Activated naive CD8-positive, alpha-beta T cell treated with anti-CD3 and anti-CD28 coated beads, Interleukin-2, amount 10 ng/mL, durations not matched to agents 7 days and 5 days (primary cell): ENCODE measurements at places on chromosomes 5 and 9. TPM values are rescaled to one million over a fixed set of nuclear protein-coding genes. Genes with fewer than 3 reads are reported as not detected.

DNA sequence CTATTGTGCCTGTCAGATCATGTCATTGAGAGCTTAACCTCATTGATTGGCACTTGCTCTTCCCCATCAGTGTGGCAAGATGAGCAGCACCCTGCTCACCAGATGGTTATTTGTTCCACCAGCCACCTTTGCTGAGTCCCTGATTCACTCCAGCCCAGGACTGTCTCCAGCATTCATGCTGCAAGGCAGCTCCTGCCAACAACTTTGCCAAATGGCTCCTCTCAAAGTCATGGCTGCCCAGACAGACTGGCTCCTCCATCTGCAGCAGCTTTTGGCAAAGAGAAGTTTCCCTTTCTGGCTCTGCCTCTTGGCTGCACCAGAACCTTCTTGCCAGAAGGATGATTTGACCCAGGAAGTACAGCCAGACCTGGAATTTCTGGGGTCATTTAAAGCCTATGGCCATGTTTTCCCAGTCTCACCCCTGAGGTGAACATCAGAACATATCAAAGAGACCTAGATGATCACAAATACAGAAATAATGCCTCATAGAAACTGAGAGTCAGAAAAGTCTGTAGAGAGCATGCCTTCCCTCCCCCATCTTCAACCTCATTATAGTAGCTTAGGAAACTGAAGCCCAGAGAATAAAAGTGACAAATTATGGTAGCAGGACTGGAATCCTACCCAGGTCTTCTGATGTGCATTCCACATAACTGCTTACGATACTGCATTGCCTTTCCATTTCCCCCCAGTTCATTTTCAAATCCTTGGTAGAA lies 10.4 kb downstream of the PPP2R2B start:
- no peak for DNase-seq
- no peak overlapping the region for H3K4me3 ChIP-seq
- no peaks in the 10 kb centered on the region for H3K4me1 ChIP-seq
- H3K27ac ChIP-seq = no peak overlapping the region
- H3K27me3 ChIP-seq = peaks cover 3% of the 10 kb centered on the region

GRCh38 chr5:54930736-54931135 lies 54.7 kb downstream of the ESM1 start:
- no peak for DNase-seq
- H3K4me1 ChIP-seq = peaks cover 11% of the 10 kb centered on the region
- peaks cover 8% of the 10 kb centered on the region for H3K36me3 ChIP-seq
- H3K4me3 ChIP-seq = no peak overlapping the region
- H3K27ac ChIP-seq = no peak overlapping the region

DNA sequence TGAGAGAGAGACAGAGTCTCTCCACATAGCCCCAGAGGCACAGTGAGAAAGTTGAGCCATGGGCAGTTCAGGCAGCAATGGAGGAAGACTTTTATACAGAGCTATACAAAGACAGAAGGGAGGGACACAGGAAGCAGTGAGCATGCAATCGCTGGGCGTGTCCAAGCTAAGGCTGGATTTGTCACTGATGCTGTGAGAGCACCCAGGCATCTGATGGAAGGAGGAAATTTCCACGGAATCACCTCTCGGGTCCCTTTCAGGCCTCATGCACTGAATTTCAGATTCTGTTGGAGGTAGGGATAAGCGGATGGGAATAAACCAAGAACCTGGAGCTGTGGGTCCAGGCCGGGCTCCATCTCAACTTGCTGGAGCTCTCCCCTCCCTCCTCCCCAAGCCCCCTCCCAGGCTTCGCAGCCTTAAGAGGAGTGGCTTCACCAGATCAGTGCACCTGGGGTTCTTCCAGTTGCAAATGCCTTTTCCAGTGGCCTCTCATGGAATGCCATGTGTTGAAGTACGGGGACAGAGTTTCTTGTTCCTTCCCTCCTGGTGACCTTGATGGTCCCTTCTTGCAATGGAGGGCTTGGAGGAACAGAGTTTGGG lies 114.8 kb upstream of the ALDH1B1 start:
- no peak overlapping the region for H3K27ac ChIP-seq
- H3K4me1 ChIP-seq = peaks cover 18% of the 10 kb centered on the region
- H3K27me3 ChIP-seq = peaks cover 5% of the 10 kb centered on the region
- no peak for DNase-seq
- H3K4me3 ChIP-seq = no peak overlapping the region
- no peaks in the 10 kb centered on the region for H3K36me3 ChIP-seq

DNA sequence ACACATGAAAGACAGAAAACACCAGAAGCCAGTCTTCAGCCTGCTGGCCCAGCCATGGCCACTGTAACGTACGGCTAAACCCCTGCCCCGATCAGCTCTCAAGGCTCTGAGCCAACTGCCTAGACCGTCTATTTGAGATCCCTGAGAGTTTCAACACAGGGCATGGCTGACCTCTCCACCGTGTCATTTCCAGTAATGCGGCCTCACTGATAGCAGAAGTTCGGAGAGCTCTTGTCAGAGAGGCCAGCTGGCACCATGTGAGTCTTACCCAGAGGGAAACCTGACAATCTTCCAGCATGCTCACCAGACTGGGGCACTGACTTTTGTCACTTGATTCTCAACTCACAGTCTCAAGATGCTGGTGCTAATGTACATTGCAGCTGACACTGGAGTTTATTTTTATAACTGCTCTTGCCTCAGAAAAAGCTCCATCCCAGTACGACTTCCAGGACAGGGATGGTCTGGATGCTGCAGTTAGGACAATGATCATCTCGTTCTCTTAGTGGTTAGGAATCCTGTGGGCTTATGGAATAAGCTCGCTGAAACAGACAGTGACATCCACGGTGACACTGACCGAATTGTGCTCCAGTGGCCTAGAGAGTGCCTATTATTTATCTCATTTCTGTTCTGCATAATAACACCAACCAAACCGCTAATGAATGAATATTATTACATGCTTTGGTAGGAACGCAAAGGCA lies 372.7 kb downstream of the ICE1 start:
- H3K4me3 ChIP-seq = no peak overlapping the region
- DNase-seq = no peak
- H3K27me3 ChIP-seq = no peaks in the 10 kb centered on the region
- no peak overlapping the region for H3K27ac ChIP-seq
- no peaks in the 10 kb centered on the region for H3K36me3 ChIP-seq
- H3K4me1 ChIP-seq = peaks cover 5% of the 10 kb centered on the region

DNA sequence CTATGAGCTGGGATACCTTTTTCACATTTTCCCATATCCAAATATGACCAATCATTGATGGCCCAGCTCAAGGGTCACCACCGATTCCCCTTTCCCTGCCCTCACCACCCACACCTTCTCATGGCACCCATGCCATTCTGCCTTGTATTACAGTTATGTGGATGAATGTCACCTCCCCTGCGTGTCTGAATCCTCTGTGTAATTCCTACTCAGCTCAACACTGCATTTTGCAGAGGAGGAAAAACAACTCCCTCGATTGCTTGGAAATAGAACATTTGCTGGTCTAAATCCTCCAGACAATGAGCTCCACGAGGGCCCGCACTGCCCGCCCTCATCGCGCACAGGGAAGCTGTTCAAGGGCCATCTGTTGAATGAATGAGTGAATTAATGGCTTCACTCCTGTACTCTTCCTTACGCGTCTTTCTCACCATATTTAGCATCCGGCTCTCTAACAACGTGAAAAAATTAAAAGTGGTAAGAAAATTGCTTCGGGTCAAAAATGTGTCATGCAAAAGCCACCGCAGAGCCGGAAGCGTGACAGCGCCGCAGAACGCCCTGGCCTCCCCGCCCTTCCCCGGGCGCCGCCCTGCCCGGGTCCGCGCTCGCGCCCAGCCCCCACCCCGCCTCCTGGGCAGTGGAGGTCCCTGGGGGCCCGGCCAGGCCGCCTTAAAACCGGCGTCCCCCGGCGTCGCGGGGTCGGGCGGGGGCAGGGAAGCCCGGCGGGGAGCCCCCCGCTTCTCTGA lies 704 bp downstream of the SUSD1 start:
- peaks cover 56% of the 10 kb centered on the region for H3K4me1 ChIP-seq
- H3K27me3 ChIP-seq = peaks cover 17% of the 10 kb centered on the region
- H3K27ac ChIP-seq = peak overlapping the region; percentile 88
- peaks cover 31% of the 10 kb centered on the region for H3K36me3 ChIP-seq
- peak; percentile 86 for DNase-seq

- no peak overlapping the region for H3K4me3 ChIP-seq
- no peaks in the 10 kb centered on the region for H3K36me3 ChIP-seq
These were observed 136.6 kb upstream of the COL5A1 start for GRCh38 chr9:134505032-134505431.

- DNase-seq = no peak
- peaks cover 3% of the 10 kb centered on the region for H3K27me3 ChIP-seq
- H3K4me3 ChIP-seq = no peak overlapping the region
- H3K4me1 ChIP-seq = no peaks in the 10 kb centered on the region
These were observed 147.8 kb upstream of the CCNH start for GRCh38 chr5:87560528-87560927.

GRCh38 chr5:1702318-1702717 lies 97.3 kb downstream of the MRPL36 start:
- no peaks in the 10 kb centered on the region for H3K4me1 ChIP-seq
- H3K36me3 ChIP-seq = no peaks in the 10 kb centered on the region
- no peak overlapping the region for H3K27ac ChIP-seq
- peaks cover 9% of the 10 kb centered on the region for H3K27me3 ChIP-seq
- no peak overlapping the region for H3K4me3 ChIP-seq

DNA sequence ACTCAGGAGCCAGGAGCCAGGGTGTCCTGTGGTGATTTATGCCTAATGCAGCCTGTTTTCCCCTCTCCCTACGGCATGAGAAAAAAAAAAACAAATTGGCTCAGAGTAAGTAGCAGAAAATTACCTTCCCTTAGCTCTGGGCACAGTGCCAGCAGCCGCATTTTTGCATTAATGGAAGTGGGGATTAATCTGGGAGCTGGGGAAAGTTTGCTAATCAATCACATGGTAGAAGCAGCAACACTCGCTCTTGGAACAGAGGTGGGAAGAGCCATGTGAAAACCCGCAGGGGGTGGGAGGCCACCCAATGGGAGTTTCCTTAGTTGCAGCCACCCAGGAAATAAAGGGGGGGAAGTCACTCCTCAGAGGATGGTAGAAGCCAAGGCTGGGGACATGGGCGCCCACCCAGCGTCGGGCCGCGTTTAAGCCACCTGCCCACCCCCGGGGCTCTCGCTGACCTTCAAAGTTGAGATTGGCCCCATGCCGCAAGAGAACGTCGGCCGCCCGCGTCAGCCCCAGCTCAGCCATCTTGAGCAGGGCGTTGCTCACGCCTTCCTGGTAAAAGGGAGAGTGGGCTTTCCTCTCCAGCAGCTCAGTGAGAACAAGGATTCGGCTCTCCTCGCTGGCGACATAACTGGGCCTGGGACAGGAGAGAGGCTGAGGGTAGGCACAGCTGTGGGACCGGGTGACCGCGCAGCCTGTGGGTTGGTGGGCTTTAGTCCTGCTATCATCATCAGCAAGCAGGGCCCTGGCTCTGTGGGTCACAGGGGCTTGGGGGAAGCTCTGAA lies 1.7 kb downstream of the ASB6 start:
- H3K4me3 ChIP-seq = peak overlapping the region; percentile 87
- H3K27ac ChIP-seq = peak overlapping the region; percentile 30
- H3K27me3 ChIP-seq = no peaks in the 10 kb centered on the region
- DNase-seq = no peak

DNA sequence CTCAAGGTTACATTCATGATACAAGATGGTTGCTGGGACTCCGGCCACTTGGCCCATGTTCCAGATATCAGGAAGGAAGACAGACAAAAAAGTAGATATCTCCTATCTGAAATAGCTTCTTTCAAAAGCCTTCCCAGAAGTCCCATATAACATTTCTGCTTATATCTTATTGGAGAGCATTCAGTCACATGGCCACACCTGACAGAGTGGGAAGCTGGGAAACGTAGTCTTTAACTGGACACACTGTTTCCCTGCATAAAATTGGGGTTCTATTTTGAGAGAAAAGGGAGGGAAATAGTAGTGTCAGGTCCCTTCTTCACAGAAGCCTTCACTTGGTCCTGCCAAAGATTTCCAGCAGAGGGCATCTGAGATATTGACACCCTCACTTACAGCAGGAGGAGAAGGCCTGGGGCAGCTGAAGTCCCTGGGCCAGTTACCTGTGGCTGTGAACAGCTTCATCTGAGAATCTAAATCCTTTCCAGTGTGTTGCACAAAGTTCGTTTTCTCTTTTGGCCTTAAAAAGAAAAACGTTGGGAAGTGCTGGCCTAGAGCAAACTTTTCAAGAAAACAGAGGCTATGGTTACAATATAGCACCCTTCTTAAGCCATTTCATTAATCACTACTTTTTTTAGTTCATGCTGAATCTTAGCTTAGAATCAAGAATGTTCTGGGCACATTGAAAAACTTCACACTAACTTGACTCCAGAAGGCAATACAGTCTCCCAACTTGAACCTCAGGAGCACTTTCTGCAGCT lies 33.5 kb downstream of the SPEF2 start:
- peak; percentile 34 for DNase-seq
- H3K4me1 ChIP-seq = peaks cover 2% of the 10 kb centered on the region
- H3K4me3 ChIP-seq = no peak overlapping the region
- peaks cover 1% of the 10 kb centered on the region for H3K36me3 ChIP-seq

DNA sequence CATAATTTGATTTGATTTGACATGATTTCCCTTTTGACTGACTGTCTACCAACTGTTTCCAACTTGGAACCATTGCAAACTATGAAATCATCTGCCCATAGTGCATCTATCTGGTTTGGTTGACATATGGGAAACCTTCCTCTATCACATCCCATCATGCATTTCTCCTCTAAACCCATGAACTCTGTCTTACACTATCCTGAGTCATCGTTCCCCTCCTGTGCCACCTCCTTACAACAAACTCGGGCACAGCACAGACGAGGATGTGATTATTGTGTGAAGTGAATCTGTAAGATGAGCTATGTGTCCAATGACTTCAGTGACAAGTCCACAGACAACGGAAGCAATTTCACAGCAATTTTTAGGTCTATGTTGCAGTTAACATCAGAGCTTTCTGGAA lies 126.1 kb downstream of the NPR3 start:
- H3K36me3 ChIP-seq = no peaks in the 10 kb centered on the region
- DNase-seq = no peak
- H3K4me3 ChIP-seq = no peak overlapping the region
- peaks cover 9% of the 10 kb centered on the region for H3K4me1 ChIP-seq
- H3K27ac ChIP-seq = no peak overlapping the region
- no peaks in the 10 kb centered on the region for H3K27me3 ChIP-seq

- H3K4me3 ChIP-seq = no peak overlapping the region
- no peak overlapping the region for H3K27ac ChIP-seq
- no peak for DNase-seq
- H3K27me3 ChIP-seq = peaks cover 6% of the 10 kb centered on the region
These were observed 232.8 kb downstream of the PDE4D start for GRCh38 chr5:59660737-59661136.

DNA sequence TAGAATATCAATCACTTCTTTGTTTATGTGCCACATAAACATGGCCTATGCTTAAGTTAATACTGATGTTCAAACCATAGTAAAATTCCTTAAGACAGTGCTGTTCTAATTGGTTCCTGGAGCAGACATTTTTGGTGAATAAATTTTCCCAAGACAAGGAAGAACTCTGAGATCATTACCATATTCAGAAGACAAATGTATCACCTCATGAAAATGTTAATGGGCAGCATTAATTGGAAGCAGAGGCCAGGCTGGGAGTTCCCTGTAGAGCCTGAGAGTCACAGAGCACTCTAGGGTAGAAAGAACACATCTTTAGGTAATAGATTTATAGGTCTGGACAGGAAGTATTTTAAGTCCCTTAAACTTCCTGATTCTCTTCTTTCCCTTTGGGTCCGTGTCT lies 240.2 kb downstream of the MAN2A1 start:
- no peaks in the 10 kb centered on the region for H3K4me1 ChIP-seq
- H3K27me3 ChIP-seq = no peaks in the 10 kb centered on the region
- no peak overlapping the region for H3K27ac ChIP-seq
- no peak for DNase-seq
- H3K4me3 ChIP-seq = no peak overlapping the region
- no peaks in the 10 kb centered on the region for H3K36me3 ChIP-seq

The SLC36A3 gene
- total RNA-seq = not detected

The SH3TC2 gene
- total RNA-seq = not detected

The IFNB1 gene
- total RNA-seq = 0.37 TPM

The PCDHB16 gene
- total RNA-seq = not detected

The ATP10B gene
- not detected for total RNA-seq
